Activated T-cell treated with anti-CD3 and anti-CD28 coated beads for 1 hour (primary cell): ENCODE measurements at places on chromosomes 13 and 19.
A peak's percentile ranks its signal among the peaks of the same experiment; 100 is the strongest.

- no peak for DNase-seq
Observed at GRCh38 chr19:18520848-18521691, 800 bp downstream of the ELL start.

- DNase-seq: no peak
Observed at GRCh38 chr13:29505511-29505910, 90.0 kb downstream of the SLC7A1 start.

GRCh38 chr19:33639035-33639681, 17.4 kb downstream of the CHST8 start:
- DNase-seq: no peak

- DNase-seq: no peak
Observed at GRCh38 chr19:29260477-29261317, 47.7 kb upstream of the UQCRFS1 start.

DNA sequence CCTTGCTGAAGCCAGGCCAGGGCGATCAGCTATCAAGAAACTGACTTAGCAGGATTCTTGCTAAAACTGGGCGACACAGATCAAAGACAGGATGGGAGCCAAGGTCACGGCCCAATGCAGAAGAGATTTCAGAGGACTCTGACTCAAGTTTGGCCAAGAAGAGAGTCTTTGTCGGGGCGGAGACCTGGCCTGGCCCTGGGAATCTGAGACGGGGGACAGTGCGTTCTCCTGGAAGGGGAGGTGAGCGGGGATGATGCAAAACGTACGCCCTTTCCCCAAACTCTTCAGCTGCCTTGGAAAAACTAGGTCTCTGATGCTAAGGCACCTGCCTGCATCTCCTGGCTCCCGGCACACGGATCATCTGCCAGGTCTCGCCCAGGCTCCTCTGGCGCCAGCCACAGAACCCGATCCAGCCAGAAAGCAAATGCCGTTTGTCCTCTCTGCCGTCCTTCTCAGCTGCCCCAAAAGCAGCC, 9.8 kb downstream of the MVB12A start:
- no peak for DNase-seq

DNA sequence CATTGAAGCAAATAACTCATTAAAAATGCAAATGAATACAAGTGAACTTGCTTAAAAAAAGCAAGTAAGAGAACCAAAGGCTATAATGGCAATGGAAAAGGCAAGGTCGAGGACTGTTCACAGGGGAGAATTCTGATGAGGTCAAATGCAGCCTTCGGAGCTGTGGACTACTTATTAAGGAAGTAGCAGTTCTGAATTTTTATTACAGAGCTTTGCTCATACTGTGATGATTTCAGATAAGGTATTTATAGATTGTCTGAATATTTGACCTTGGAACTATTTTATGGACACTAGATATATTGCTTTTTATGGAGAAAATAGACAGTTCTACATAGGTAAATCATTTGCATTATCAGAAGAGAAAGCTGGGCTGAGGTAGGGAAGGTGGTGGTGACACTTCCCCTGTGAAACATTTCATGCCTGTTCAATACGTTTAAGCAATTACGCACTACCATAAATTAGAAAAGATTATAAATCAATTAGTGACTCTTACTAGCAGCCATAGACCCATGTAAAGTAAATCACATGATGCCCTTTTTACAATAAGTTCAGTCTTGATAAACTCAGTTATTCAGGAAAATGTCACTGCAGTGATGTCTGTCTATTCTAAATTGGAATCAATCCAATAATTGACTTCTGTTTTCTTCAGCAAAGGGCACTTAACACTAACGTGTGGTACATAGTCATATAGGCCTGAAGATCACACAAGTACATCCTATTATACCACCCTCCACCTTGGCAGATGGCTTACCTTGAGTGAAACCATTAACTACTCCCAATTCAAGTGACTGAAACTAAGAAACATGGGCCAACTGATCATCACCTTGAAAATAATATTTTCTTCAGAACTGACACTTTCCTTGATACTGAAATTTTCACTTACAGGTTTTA, 260.0 kb downstream of the KLF12 start:
- DNase-seq: no peak

- peak; percentile 37 for DNase-seq
Observed at GRCh38 chr19:39411081-39411831, 1.2 kb upstream of the PLEKHG2 start.

- DNase-seq: no peak
Observed at GRCh38 chr13:28423010-28423409, 71.9 kb downstream of the FLT1 start.
